ENCODE measurements at places on chromosomes 5 and 9.

DNA sequence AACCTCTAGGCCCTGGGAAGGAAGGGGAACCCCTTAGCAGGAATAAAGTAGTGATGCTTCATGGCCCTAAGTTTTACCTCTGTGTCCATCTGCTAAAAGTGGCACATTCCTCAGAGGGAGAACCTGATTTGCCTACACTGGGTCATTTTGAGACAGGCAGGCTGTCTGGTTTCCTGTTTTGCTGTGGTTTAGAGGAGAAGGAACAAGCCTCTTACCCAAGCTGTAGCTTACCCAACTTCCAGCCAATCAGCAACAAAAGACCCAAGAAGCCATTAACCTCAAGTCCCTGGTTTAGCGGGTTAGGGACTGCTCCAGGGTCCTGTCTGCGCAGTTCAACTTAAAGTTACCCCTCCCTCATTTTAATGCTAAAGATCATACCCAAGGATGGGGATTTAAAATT is 411.0 kb downstream of the MAT2B start:
- no peaks in the 10 kb centered on the region for H3K4me1 ChIP-seq
- H3K36me3 ChIP-seq, result no peaks in the 10 kb centered on the region
- H3K27ac ChIP-seq, result no peak overlapping the region
- H3K27me3 ChIP-seq, result no peaks in the 10 kb centered on the region
- DNase-seq, result no peak

- no peak overlapping the region for H3K27ac ChIP-seq
- no peaks in the 10 kb centered on the region for H3K4me1 ChIP-seq
- no peaks in the 10 kb centered on the region for H3K27me3 ChIP-seq
- DNase-seq, result no peak
- no peaks in the 10 kb centered on the region for H3K36me3 ChIP-seq
Observed at GRCh38 chr5:161302559-161302958, 244.0 kb downstream of the GABRB2 start.

DNA sequence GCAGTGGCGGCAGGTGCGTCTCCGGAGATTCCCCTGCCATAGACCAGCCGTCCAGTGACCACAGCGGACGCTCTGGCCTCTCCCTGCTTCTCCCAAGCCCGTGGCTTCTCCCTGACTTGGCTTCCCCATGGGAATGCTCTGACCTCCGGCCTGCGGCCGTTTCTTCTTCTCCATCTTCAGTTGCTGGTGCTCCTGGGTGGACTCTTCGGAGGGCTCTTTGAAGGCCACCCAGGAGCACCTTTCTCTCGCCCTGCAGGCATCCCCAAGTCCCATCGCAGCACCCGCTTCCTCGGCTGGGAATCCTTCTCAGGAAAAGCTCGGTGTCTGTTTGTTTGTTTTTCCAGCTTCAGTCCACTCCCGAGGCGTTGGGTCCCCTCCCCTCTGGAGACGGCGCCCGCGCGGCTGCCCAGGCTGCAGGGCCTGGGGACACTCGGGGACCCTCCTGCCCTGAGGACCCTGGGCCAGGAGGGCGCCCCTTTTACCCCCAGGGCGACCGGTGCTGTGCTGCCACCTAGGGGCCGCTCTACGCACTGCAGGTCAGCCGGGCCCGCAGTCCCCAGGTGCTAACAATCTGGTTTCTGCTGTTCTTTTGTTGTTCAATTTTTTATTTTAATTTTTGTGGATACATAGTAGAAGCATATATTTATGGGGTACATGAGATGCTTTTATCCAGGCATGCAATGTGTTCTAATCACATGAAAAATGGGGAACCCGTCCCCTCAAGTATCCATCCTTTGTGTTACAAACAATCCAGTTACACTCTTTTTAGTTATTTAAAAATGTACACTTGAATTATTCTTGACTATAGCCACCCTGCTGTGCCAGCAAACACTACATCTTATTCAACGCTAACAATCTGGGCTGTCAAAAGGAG is 197.9 kb upstream of the ADAMTS16 start:
- no peak overlapping the region for H3K27ac ChIP-seq
- no peaks in the 10 kb centered on the region for H3K4me1 ChIP-seq
- no peaks in the 10 kb centered on the region for H3K36me3 ChIP-seq
- no peak for DNase-seq
- peaks cover 4% of the 10 kb centered on the region for H3K27me3 ChIP-seq

- no peak overlapping the region for H3K4me3 ChIP-seq
- H3K4me1 ChIP-seq, result no peaks in the 10 kb centered on the region
- DNase-seq, result no peak
- H3K27me3 ChIP-seq, result no peaks in the 10 kb centered on the region
- H3K36me3 ChIP-seq, result no peaks in the 10 kb centered on the region
Observed at GRCh38 chr5:107456281-107456715, 214.4 kb downstream of the EFNA5 start.

DNA sequence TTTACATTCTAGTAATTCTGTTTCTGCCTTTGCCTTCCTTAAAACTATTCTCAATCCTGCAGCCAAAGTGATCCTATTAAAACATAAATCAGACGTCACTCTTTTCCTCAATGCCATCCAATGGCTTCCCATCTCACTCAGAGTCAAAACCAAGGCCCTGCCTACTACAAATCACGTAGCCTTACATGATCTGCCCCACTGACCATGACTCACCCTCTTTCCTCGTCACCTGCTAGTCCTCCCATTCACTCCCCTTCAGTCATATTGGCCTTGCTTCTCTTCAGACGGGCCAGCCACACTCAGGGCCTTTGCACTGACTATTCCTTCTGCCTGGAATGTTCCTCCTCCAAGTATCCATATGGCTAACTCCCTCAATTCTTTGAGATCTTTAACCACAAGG is 39.0 kb upstream of the DMXL1 start:
- no peaks in the 10 kb centered on the region for H3K36me3 ChIP-seq
- DNase-seq, result no peak
- H3K27ac ChIP-seq, result no peak overlapping the region

GRCh38 chr9:117772960-117773359 is 68.8 kb downstream of the TLR4 start:
- peaks cover under 1% of the 10 kb centered on the region for H3K4me1 ChIP-seq
- H3K4me3 ChIP-seq, result no peak overlapping the region
- DNase-seq, result no peak

Measured in heart left ventricle (tissue), 16 donors.